ENCODE measurements at places on chromosomes 7 and 10.

- no peak for ATAC-seq
These were observed 34.1 kb downstream of the NET1 start for GRCh38 chr10:5446390-5446926.

GRCh38 chr7:151425670-151426440 lies 14.1 kb downstream of the CRYGN start:
- ATAC-seq, result no peak

DNA sequence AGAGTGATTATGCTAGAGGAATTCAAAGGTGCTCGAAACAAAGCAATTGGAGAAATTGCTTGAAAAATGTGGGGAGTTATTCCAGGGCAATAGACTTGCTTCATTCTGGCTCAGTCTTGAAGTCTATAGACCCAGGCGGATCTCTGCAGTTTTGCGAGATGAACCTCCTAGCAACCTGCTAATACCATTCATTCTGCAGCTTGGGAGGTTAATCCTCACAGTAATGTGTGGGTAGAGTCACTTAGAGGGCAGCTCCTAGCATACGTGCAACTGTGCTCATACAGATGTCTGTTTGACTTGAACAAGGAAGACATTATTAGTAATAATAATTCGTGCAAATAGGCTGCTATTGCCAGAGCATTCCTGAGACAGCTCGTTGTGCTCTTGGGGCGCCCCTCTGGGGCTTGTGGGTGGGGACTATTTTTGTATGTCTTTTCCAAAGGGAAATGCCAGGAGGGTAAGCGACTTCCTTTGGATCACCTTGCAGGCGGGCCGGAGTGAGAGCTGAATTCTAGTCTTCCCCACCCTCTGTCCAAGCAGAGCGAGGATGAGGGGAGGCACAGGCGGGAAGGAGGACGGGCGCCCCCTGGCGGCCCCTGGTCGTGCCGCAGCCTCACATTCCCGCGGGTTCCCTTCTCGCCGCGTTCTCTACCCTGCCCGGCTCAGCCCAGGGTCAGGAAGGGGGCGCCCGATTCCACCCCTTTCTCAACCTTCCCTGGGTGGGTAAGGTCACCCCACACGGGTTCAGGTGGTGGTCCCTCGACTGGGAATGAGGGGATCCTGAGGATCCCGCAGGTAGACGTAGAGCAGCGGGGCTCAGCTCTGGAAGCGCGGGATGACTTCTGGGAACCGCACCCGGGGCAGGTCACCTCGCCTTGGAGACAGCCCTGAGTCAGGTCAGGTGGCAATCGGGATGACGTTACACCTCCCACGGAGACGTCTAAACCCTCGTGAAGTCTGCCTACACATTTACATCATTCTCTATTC lies 241.5 kb downstream of the PHTF2 start:
- ATAC-seq, result no peak

- no peak for ATAC-seq
These were observed 81.0 kb upstream of the NOBOX start for GRCh38 chr7:144484445-144484844.

DNA sequence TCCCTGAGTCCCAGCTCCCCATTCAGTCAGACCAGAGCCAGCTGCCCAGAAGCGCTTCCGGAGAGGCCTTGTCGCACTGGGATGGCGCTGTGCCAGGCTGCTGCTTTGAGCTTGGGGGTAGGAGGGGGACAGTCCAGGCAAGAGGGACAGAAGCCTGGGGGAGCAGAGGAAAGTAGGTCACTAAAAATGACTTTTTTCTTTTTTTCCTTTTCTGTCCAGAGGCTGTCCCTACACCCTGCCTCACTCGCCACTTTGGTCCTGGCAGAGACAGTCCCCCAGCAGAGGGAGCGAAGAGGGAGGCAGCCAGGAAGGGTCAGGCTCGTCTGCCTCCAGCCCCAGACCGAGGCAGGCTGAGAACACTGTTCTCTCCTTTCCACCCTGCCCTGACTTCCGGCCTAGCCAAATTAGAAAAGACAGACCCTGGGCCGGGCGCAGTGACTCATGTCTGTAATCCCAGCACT lies 15.8 kb upstream of the TRIM8 start:
- ATAC-seq, result peak; percentile 50

- ATAC-seq, result no peak
These were observed 117.0 kb upstream of the NEBL start for GRCh38 chr10:21014141-21014540.

DNA sequence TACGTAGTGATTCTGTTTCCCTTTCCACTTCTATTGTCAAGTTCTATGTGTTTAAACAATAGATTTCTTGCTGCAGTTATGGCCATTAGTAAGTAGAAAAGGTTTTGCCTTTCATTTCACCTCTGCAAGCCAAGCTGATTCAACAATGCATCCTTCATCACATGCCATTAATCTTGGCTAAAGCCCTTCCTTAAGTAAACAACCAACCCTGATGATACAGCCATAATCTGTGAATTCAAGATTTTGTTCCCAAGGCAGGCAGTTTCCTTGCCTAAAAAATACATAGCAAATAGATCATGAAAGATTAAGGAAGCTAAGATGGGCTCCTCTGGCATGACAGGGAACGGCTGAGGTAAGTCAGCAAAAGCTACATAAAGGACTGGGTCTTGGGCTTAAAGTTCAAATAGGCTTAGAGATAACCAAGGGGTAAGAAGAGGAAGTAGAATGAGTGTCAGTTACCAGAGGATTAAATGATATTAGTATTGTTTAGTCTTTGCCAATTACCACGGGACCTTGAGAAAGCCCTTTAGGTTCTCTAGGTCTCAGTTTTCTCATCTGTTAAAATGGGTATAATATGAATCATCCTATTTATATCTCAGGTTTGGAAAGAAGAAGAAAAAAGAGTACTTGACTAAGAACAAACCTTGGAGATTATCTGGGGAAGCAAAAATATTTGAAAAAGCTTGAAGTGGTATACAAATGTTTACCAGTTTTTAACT lies 35.9 kb upstream of the ANK3 start:
- 0 out of 3 replicates have a peak, but pooled peaks have one; percentile 10 for ATAC-seq

GRCh38 chr10:122249303-122249850 lies 21.7 kb upstream of the BTBD16 start:
- no peak for ATAC-seq

- no peak for ATAC-seq
These were observed 39.3 kb downstream of the SPDYE5 start for GRCh38 chr7:75531359-75531821.

- no peak for ATAC-seq
These were observed 72.4 kb downstream of the CTTNBP2 start for GRCh38 chr7:117800841-117801240.

- ATAC-seq, result no peak
These were observed at the start of gene CLCN1 for GRCh38 chr7:143315776-143316175. Gene CLCN1 (plus strand): TSS chr7:143316111. CDS start chr7:143316213, 102 bp downstream.

- ATAC-seq, result no peak
These were observed 713 bp downstream of the LZTS2 start for GRCh38 chr10:101000127-101000914.

GRCh38 chr7:39987641-39988347 lies 37.7 kb downstream of the CDK13 start:
- ATAC-seq, result no peak

DNA sequence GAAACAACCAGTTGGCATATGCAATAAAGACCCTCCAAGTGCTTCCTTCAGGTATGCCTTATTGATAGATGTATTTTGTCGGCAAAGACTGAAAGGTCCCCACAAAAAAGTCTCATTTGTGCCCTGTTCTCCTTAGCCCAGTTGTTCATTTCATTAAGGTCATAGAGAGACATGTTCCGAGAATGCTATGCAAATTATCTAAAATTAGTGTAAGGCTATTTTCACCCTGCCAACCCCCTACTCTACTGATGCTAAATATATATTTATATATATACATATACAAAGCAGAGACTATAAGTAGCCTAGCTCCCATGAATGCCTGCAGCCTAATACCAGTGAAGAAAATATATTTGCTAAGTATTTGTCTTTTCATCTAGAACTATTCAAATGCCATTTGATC lies 96.7 kb upstream of the ADO start:
- no peak for ATAC-seq

DNA sequence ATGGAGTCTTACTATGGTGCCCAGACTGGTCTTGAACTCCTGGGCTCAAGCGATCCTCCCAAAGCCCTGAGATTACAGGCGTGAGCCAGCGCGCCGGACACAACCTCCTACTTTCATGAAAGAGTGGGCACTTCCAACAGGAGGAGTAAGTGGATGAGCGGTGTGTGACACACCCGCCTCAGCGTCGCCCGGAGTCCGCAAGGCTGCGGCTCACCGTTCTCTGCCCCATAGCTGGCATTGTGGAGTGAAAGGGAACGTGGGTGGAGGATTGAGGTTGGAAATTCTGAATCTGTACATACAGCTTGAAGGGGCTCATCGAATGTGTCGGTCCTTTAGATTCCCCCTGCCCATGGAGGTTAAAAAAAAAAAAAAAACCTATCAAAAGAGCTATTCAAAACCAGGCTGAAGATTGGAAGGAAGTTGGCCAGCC lies 524 bp upstream of the PRXL2A start:
- ATAC-seq, result peak; percentile 68

- ATAC-seq, result no peak
These were observed 7.0 kb downstream of the HHEX start for GRCh38 chr10:92696606-92697383.

- no peak for ATAC-seq
These were observed 23.2 kb upstream of the WDFY4 start for GRCh38 chr10:48661441-48661840.

All from SK-N-SH treated with all-trans-retinoic acid at 6 μM for 48 hours (cell line).